ENCODE measurements at places on chromosomes 13 and 19.

- H3K27ac ChIP-seq = no peak overlapping the region
- no peaks in the 10 kb centered on the region for H3K27me3 ChIP-seq
- no peaks in the 10 kb centered on the region for H3K36me3 ChIP-seq
- no peak overlapping the region for H3K4me3 ChIP-seq
- no peaks in the 10 kb centered on the region for H3K4me1 ChIP-seq
Measured at GRCh38 chr13:113669755-113670341, 2.8 kb downstream of the GRK1 start.

DNA sequence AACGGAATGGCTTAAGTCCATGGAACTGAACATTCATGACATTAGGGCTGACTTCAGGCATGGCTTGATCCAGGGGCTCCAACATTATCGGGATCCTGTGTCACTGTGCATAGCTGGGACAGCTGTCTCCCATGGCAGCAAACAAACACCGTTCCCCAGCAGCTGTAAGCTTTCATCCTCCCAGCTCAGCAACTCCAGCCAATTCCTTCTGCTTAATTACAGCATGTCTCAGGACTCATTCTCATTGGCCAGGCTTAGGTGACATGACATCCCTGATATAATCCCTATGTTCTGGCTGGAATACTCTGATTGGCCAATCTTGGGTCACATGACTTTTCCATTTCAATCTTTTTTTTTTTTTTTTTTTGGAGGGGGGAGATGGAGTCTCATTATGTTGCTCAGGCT is 10.9 kb upstream of the TLE5 start:
- H3K4me3 ChIP-seq = no peak overlapping the region
- no peaks in the 10 kb centered on the region for H3K27me3 ChIP-seq
- peaks cover 11% of the 10 kb centered on the region for H3K4me1 ChIP-seq
- no peaks in the 10 kb centered on the region for H3K36me3 ChIP-seq
- no peak for DNase-seq

DNA sequence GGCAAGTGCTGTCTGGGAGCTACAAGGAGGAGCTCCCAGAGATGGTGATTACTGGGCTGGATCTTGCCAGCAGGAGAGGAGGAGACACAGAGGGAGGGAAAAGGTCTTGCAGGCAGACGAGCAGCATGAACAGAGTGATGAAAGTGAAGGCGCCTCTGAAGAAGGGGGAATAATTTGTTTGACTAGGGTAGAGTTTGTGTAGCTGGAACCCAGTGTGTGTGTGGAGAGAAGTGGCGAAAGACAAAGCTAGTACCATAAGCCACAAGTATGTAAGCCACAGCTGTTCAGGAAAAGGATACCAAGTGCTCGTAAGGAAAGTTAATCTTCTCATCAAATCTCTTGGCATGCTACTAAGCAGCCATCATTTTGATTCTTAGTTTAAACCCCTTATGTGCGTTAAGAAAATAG is 5.4 kb downstream of the FLT1 start:
- H3K27ac ChIP-seq = no peak overlapping the region
- no peak for DNase-seq
- H3K4me3 ChIP-seq = no peak overlapping the region
- peaks cover 2% of the 10 kb centered on the region for H3K27me3 ChIP-seq

GRCh38 chr13:97119943-97120342 is 102.2 kb upstream of the MBNL2 start:
- H3K36me3 ChIP-seq = no peaks in the 10 kb centered on the region
- peaks cover 5% of the 10 kb centered on the region for H3K27me3 ChIP-seq
- H3K4me1 ChIP-seq = no peaks in the 10 kb centered on the region
- no peak overlapping the region for H3K4me3 ChIP-seq
- H3K27ac ChIP-seq = no peak overlapping the region

DNA sequence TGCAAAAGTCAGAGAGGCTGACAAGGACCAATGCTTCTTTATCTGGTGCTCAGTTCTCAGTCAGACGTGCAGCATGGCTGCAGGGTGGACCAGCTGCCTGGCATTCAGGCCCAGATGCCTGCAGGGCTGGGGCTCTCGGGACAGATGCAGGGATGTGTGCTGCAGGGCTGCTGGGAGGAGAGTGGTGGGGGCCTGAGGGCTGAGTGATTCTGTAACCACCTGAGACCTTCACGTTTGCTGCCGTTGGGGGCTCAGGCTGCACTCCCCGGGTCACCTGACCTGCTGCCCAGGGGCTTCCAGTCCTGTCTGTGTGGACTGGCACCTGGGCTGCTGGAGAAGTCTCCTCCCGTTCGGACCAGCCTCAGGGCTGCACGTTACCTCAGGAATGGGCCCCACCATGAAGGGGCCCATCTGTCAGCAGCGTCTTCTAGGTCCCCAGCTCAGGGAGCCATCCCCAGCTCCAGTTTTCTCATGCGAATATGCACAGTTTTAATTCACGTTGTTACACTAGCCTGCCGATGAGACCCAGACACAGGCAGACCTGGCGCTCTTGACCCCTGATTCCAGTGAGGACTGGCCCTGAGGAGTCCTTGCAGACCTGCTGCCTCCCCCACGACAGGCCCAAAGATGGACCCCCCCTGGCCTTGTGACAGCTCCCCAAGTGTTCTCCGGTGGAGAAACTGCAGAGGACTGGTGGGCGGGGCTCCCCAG is 16.9 kb downstream of the KCTD15 start:
- H3K4me3 ChIP-seq = no peak overlapping the region
- peaks cover 12% of the 10 kb centered on the region for H3K27me3 ChIP-seq
- H3K4me1 ChIP-seq = no peaks in the 10 kb centered on the region
- no peak for DNase-seq

DNA sequence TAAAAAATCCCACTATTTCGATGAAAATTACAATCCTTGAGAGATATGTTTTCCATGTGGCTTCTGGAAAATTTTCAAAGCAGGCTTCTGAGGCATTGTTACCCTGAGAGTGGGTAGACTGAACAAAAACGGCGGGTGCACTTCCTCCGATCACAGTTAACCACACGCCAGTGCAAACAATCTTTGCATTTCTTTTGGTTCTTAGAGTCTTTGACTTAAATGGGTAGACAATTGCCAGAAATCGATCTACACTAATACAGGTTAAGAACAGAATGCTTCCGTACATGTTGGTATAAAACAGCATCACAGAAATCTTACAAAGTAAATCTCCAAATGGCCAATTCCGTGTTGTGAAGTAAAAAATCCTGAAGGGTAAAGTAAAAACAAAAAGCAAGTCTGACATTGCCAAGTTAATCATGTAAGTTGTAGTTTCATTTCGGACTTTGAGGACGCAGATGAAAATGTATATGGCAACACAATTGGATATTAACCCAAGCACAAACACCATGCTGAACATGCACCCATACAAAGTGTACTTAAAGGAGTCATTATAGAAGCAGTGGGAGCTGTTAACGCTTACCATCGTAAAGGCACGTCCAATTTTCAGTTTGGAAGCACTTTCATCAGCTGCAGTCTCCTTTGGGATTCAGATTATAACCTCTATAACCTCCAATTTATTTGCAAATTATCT is 927 bp downstream of the LPAR6 start:
- H3K27ac ChIP-seq = peak overlapping the region; percentile 80
- peaks cover 15% of the 10 kb centered on the region for H3K4me1 ChIP-seq
- no peaks in the 10 kb centered on the region for H3K36me3 ChIP-seq
- peak; percentile 15 for DNase-seq
- H3K27me3 ChIP-seq = no peaks in the 10 kb centered on the region
- H3K4me3 ChIP-seq = peak overlapping the region; percentile 56

- no peak for DNase-seq
- no peaks in the 10 kb centered on the region for H3K36me3 ChIP-seq
- no peaks in the 10 kb centered on the region for H3K27me3 ChIP-seq
- no peaks in the 10 kb centered on the region for H3K4me1 ChIP-seq
Measured at GRCh38 chr13:75864718-75865117, 228.6 kb downstream of the LMO7 start.

DNA sequence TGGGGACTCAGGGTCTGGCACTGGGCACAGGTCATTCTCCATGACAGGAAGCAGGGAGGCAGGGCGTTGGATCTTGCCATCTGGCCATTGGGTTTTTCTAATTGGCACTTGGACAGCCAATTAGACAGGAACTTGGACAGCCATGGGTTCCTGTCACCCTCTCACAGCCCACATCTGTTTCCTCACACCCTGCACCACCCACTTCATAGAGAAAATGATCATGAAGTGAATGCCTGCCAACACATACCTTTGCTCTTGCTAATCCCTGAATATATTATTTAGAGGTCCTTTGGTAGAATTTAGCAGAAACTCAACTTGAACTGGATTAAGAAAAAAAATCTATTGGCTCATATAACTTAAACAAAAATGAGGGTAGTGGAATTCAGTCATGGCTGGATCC is 4.9 kb upstream of the OLFM2 start:
- H3K36me3 ChIP-seq = no peaks in the 10 kb centered on the region
- H3K4me3 ChIP-seq = no peak overlapping the region
- no peak for DNase-seq
- no peak overlapping the region for H3K27ac ChIP-seq
- peaks cover 8% of the 10 kb centered on the region for H3K4me1 ChIP-seq

- no peaks in the 10 kb centered on the region for H3K36me3 ChIP-seq
- DNase-seq = no peak
- peaks cover 4% of the 10 kb centered on the region for H3K27me3 ChIP-seq
- no peak overlapping the region for H3K27ac ChIP-seq
Measured at GRCh38 chr13:98749501-98749900, 3.0 kb downstream of the SLC15A1 start.

DNA sequence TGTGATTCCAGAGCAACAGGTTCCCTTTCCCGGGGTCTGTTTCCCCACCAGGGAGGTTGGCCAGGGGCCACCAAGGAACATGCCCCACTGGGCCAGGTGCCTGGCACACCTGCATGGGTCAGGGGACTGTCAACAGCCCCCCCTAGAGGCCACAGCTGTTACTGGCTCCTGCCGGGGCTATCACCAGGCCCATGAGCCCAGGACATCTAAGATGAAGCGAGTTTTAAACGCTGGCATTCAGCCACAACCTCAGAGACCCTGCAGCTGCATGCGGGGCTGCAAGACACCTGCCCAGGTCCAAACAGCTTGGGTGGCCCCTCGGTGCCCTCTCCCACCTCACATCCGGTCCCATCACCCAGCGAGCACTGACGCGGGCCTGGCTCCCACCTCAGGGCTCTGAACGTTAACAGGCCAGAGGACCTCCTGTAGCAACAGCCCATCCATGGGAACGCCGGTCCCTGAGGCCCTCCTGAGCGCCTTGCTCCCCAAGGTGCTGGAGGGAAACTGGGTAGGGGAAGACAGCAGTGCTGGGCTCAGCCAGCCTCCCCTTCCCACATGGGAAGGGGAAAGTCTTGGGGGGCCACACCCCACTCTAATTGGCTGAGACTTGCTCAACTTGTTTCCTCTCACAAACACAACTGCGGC is 12.0 kb downstream of the KHSRP start:
- peak; percentile 50 for DNase-seq
- H3K36me3 ChIP-seq = peaks cover 20% of the 10 kb centered on the region
- no peak overlapping the region for H3K27ac ChIP-seq
- no peaks in the 10 kb centered on the region for H3K27me3 ChIP-seq

DNA sequence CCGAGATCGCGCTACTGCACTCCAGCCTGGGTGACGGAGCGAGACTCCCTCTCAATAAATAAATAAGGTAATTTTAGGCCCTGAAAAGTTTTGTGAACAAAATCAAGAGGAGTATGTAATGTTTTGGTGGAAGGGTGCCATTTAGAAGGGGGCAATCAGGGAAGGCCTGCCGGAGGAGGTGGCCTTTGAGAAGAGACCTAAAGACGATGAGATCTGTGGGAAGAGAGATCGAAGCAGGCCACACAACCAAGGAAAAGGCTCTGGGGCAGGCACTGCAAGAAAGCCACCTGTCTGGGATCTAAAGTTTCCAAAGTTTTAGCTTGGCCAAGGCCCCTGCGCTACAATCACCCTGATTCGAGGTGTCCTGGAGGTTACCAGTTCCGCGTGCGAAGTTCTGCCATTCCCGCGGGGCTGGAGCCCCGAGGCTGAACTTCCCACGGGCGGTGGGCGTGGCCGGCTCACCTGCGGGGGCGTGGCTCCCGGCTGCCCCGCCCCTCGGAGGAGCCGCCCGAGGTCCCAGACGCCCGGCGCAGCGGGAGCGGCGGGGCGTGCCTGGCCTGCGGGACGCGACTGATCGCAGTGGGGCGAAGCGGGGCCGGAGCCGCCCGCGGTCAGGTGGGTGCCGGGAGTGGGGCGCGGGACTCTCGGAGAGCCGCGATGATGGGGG is at the start of gene KLC3:
Gene KLC3 (plus strand): TSS at position 519 of the 667 bp plus-strand sequence. CDS start 4,792 bp downstream, outside the sequence.
- no peaks in the 10 kb centered on the region for H3K36me3 ChIP-seq
- H3K4me3 ChIP-seq = peak within 1 kb of the TSS; percentile 12
- H3K27ac ChIP-seq = no peak within 1 kb of the TSS
- DNase-seq = no peak

DNA sequence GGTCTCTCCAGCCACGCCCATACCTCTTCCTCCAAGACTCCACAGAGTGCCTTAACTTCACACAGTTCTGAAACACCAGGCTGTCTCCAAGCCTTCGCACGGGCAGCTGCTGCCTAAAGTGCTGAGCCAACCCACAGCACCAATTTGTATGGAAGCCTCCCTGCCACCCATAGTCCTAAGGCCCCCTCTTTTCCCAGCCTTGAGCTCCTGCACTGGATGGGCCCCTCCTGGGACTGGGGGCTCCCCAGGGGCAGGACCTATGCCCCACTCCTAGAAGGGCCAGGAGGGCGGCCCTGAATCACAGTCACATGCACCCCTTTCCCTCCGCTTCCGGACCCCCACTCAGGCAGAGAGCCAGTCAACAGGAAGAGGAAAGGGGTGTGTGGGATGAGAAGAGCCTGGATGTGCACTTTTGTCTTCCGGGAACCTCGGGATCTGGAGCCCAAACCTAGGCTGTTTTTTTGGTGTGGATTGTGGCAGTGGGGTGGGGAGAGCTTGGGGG is 5.1 kb upstream of the FCER2 start:
- DNase-seq = no peak
- no peaks in the 10 kb centered on the region for H3K36me3 ChIP-seq
- H3K4me3 ChIP-seq = no peak overlapping the region
- peaks cover 9% of the 10 kb centered on the region for H3K27me3 ChIP-seq

DNA sequence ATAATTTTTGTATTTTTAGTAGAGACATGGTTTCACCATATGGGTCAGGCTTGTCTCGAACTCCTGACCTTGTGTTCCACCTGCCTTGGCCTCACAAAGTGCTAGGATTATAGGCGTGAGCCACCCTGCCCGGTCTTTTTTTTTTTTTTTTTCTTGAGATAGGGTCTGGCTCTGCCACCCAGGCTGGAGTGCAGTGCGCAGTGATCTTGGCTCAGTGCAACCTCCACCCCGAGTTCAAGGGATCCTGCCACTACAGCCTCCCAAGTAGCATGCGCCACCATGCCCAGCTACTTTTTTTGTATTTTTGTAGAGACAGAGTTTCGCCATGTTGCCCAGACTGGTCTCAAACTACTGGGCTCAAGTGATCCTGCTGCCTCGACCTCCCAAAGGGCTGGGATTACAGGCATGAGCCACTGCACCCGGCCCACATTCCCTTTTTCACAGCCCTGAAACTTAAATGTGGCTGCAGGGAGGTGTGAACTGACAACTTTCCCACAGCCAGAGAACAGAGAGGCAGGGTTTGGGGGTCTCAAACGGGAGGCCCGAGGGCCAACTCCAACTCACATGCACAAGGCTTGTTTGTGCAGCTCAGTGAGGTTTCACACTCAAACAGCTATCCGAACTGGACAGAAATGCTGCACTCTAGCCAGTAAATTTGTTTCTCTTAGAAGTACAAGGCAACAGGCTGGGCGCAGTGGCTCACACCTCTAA is 4.4 kb upstream of the S1PR5 start:
- H3K27me3 ChIP-seq = peaks cover 2% of the 10 kb centered on the region
- DNase-seq = no peak
- H3K36me3 ChIP-seq = no peaks in the 10 kb centered on the region
- H3K27ac ChIP-seq = peak overlapping the region; percentile 12
